ENCODE measurements at places on chromosomes 3 and 15.

- DNase-seq, result no peak
Observed at GRCh38 chr15:40241269-40242212, 2.7 kb downstream of the PAK6 start.

- DNase-seq, result no peak
Observed at GRCh38 chr3:107858876-107859275, 232.0 kb downstream of the CD47 start.

- no peak for DNase-seq
Observed at GRCh38 chr3:160103397-160103796, 114.8 kb downstream of the IL12A start.

DNA sequence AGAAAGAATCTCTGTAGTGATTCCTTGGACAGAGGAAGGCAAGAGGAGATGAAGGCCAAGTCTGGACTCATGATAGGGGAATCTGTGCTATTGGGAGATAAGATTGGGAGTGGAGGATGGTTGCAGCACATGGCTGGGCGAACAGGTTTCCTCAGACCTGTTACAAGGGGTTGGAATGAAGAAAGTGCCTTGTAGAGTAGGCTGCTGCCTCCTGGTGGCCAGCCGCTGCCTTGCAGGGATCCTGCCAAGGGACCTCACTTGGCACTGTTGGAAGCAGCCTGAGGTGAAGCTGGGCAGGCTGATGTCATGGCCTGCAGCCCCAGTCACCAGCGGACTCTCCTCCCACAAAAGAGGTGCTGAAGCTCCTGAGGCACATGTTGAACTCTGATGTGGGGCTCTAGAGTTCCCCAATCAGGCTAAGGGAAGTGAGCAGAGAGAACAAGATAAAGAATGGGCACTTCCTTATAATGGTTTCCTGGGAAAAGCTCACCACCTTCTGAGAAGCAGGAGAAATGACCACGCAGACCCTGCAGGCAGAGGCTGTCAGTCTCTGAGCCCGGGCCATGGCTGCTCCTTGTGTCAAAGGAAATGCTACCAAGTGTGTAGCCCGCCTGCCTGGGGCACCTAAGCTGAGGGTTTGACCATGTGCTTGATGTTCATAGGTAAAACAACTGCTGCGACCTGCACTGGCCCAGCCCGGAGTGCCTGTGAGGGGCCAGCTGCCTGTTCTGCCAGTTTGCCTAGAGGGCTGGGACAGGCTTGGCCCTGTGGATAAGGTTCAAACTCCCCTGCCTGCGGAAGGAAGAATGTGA is 1.6 kb upstream of the TEX264 start:
- peak; percentile 48 for DNase-seq

GRCh38 chr3:118533676-118534075 is 501.0 kb downstream of the IGSF11 start:
- DNase-seq, result no peak

- DNase-seq, result no peak
Observed at GRCh38 chr15:83769411-83769999, 115.6 kb downstream of the ADAMTSL3 start.

- no peak for DNase-seq
Observed at GRCh38 chr3:4233488-4233887, 69.7 kb upstream of the SETMAR start.

GRCh38 chr3:191269289-191270085 is 59.7 kb upstream of the CCDC50 start:
- DNase-seq, result no peak

- no peak for DNase-seq
Observed at GRCh38 chr3:118544458-118544857, 490.2 kb downstream of the IGSF11 start.

GRCh38 chr15:52857471-52857870 is 67.3 kb upstream of the ONECUT1 start:
- DNase-seq, result no peak

DNA sequence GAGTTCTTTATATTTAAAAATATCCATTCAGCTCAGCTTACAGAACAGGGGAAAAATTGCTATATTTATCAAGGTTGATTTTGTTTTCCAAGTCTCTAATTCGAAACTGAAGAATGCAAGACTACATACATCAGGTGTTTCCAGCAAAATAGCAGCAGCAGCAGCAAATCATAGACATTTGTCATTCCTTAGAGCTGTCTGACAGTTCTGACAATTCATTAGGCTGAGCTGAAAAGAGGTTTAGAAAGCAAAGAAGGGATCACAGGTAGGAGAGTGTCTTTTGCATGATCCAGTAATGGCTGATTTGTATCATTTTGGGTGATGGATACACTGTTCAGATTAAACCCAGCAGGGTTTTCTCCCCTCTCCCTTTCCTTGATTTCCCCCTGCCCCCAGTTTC is 545.7 kb downstream of the MCTP2 start:
- no peak for DNase-seq

- no peak for DNase-seq
Observed at GRCh38 chr3:182755308-182755707, 38.0 kb upstream of the ATP11B start.

GRCh38 chr15:64452988-64453688 is 7.2 kb upstream of the ZNF609 start:
- no peak for DNase-seq

DNA sequence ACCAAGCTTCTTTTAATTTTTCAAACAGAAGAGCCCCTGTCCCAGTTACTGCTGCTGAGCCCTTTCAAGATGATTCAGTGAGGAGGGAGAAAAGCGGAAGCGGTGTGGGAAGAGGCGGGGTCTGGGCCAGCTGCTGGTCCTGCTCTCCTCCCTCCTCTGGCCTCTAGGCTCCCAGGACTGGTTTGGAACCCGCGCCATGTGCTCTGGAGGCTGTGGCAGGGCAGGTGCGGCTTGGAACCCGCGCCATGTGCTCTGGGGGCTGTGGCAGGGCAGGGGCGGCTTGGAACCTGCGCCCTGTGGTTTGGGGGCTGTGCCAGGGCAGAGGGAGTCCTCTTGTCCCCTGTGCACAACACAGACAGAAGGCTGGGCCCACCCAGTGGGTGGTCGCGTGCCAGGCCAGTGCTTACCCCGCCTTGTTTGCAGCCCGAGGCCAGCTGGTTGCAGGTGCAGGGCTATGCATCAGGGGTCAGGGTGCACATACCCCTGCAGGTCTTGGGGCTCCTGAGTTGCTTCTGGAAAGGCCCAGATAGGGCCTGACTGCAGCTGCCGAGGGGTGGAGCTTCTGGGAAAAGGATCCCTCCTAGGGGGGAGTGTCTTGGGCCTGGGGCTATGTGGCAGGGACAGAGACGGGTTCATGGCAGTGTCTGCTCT is 12.2 kb downstream of the ALG1L2 start:
- DNase-seq, result no peak

DNA sequence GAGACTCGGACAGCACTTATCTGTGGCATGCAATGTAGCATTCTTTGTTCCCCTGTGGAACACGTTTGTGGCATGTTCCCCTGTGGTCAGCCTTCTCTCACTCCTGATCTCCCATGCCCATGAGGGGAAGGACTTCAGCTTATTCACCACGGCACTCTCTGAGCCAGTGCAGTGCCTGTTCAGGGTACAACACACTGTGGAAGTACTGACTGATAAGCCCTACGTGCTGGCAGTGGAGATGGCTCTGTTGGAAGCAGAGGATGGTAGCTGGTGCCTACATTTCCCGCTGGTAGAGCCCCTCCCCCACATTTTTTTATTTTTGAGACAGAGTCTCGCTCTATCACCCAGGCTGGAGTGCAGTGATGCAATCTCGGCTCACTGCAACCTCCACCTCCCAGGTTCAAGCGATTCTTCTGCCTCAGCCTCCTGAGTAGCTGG is 43.5 kb upstream of the ETV5 start:
- DNase-seq, result no peak

GRCh38 chr3:50581459-50581842 is 12.1 kb downstream of the HEMK1 start:
- DNase-seq, result no peak

DNA sequence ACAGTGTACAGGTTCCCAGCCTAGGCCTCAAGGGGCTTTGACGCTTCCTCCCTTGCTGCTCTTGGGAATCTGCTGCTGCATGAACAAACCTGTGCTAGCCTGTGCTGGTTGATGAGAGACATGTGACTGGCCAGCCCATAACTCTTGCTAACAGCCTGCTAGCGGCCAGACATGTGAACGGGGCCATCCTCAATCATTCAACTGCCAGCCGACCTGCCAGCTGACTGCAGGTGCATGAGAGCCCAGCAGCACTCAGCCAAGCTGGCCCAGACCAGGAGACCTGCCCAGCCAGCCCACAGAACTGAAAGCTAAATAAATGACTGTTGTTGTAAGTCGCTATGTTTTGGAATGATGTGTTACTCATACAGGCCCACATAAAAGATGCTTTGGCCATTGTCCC is 82.4 kb upstream of the DLG1 start:
- no peak for DNase-seq

GRCh38 chr3:70737666-70738290 is 425.3 kb upstream of the MDFIC2 start:
- DNase-seq, result no peak

- DNase-seq, result no peak
Observed at GRCh38 chr15:34188711-34189110, 21.2 kb downstream of the KATNBL1 start.

DNA sequence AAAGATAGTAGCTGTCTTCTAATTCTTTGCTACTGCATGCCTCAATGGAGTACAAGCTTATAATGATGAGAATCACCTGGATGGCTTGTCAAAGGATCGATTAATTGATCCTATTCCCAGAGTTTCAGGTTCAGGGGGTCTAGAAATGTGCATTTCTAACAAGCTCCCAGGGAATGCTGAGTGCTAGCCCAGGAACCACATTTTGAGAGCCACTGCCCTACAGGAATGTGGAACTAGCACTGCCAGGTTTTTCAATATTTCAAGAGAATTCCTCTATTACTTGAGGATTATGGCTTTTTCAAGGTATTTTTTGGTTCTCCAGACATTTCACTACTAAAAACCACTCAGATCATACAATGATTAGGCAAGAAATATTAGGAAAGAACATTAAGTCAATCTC is 52.7 kb downstream of the RARB start:
- no peak for DNase-seq

- DNase-seq, result peak; percentile 30
Observed at GRCh38 chr15:101258238-101259144, 6.6 kb upstream of the CHSY1 start.

DNA sequence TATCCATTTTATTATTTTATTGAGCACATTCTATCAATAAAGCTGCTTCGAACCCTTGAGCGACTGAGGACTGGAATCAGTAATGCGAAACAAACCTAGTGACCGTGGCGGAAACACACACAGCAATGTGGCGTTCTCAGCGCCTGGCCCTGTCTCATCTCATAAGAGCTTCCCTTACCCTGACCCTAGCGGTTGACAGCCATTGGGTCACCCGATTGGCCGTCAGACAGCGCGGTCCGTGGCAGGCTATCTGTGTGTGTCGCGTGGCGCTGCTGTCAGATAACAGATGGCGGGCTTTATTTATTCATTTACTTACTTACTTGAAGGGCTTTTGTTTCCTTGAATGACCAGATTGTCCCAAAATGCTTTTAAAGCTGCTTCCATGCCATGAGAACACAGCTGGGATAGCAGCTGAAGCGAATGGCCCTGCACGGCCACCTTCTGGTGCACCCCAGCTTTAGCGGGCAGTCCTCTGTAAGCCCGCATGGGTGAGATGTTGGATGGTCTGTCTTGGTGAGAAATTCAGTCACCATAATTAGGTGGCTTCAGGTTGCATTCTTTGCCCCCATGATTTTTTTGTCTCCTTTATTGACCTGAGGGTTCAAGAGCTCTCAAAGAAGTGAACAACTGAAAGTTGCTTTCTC is 215.5 kb upstream of the BHLHE40 start:
- no peak for DNase-seq

- no peak for DNase-seq
Observed at GRCh38 chr3:8210882-8211341, 290.7 kb upstream of the LMCD1 start.

DNA sequence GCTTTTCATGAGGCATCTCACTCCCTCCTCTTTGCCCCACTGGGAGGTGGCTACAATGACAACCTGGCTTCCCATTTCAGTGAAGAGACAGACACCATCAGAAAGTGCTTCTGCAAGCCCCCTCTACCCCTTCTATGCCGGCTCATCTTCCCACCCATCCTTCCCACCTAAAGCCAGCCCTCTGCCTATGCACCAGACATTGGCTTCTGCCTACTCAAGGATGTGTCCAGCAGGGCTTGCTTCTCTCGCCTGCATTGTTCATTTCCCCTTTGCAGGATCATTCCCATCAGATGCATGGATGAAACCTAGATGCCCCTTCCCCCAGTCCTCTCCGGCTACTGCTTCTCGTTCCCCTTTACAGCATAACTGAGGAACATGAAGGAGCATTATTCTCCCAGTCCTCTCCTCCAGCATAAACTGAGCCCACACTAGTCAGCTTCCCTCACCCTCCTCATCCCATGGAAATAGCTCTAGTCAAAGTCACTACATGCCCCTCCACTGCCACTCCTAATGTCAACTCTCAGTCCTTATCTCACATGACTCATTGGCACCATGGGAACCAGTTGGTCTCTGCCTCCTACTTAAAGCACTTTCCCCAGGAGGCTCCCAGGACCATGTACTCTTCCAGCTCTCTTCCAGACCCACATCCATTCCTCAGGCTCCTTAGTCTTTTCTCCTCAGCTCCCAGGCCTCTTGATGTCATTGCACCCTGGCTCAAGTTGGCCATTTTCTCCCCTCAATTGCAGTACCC is 47.9 kb downstream of the TM2D3 start:
- DNase-seq, result no peak

DNA sequence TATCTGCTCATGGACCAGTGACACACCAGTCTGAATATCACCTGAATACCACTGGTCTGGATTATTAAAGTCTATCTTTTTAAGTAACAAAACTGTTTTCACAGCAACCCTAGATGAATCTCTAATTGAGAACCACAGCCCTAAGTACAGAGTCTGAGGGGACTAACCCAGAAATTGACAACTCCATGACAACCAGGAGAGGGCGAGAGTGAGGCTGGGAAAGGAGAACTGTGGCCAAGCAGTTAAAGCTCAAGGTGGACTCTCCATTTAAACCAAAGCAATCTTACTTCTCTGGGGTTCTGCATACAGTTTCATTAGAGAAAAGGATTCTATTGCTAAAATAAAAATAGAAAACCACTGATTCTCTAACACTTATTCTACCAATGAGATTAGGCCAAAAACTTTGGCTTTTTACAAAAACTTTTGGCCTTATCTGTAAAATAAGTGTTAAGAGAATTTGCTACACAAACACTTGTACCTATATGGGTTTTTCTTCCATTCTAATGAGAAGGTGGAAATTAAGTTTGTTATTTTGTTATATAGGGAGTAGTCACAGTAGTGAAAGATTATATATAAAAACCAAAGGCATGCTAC is 11.4 kb downstream of the NEK10 start:
- peak; percentile 19 for DNase-seq

- no peak for DNase-seq
Observed at GRCh38 chr3:159919873-159920272, 68.8 kb upstream of the IL12A start.

DNA sequence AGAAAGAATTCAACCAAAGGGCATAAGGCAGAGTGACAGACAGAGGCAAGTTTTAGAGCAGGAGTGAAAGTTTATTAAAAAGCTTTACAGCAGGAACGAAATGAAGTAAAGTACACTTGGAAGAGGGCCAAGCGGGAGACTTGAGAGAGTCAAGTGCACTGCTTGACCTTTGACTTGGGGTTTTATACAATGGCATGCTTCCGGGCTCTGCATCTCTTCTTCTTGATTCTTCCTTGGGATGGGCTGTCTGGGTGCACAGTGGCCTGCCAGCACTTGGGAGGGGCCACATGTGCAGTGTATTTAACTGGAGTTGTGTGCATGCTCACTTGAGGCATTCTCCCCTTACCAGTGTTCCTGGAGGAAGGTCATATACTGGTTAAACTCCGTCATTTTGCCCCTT is 30.4 kb upstream of the KLHL25 start:
- no peak for DNase-seq

GRCh38 chr3:126261037-126261436 is 80.7 kb upstream of the ALDH1L1 start:
- no peak for DNase-seq

GRCh38 chr3:95468331-95468730 is 1346.1 kb upstream of the EPHA6 start:
- DNase-seq, result no peak
